ENCODE measurements at places on chromosomes 11 and 22. TPM values are rescaled to one million over a fixed set of nuclear protein-coding genes. Genes with fewer than 3 reads are reported as not detected.

- no peaks in the 10 kb centered on the region for H3K4me1 ChIP-seq
- H3K27ac ChIP-seq, result no peak overlapping the region
- H3K27me3 ChIP-seq, result peaks cover 13% of the 10 kb centered on the region
- H3K4me3 ChIP-seq, result no peak overlapping the region
Observed at GRCh38 chr11:45390407-45390806, 104.3 kb upstream of the SYT13 start.

DNA sequence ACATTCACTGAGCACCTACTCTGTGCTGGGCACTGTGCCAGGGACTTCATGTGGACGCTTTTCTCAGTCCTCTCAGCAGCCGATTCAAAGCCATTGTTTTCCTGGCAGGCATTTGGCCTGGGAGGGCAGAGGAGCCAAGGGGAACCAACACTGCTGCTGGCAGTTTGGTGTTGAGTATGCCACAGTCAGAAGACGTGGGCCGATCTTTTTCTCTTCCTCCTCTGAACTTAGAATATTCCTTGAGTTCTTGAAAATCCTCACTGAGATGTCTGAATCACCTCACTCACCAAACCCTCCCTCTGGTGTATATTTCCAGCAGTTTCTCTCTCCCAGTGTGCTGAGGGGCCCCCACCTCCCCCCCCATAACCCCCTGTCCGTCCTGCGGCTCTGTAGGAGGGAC lies 114.5 kb upstream of the CRYBB3 start:
- H3K27me3 ChIP-seq, result no peaks in the 10 kb centered on the region
- H3K4me1 ChIP-seq, result no peaks in the 10 kb centered on the region
- no peak overlapping the region for H3K27ac ChIP-seq
- no peak for DNase-seq
- H3K36me3 ChIP-seq, result no peaks in the 10 kb centered on the region

DNA sequence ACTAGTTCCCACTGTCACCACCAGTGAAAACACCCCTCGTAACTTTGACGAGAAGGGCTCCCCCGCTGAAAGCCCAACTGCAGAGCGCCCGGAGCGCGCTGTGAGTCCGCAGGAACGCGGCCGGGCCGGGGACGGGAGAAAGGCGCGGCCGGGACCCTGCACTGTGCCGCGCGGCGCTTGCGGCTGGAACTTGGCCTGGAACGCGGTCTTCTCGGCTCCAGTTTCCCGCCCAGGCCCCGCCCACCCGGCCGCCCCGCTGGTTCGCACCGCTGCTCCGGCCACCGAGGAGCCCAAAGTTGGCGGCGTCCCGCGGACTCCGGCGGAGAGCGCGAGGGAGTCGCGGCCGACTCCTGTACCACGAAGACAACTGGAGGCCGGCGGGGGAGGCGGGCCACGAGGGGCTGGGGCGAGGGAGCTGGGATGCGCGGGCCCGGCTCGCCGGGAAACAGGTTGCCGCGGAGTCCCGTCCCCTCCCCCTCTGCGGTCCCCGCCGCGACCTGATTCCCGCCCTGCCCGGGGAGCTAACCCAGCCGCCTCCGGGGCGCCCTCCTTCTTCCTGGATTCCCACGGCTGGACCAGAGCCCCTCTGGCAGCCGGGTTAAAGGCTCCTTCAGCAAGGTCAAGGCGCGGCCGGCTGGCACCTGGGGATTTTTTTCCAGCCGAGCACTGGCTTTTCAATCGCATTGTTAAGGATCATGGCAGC lies 3.4 kb downstream of the TENM4 start:
- H3K36me3 ChIP-seq, result no peaks in the 10 kb centered on the region
- H3K27me3 ChIP-seq, result peaks cover 98% of the 10 kb centered on the region
- peak overlapping the region; percentile 32 for H3K4me3 ChIP-seq
- peaks cover 7% of the 10 kb centered on the region for H3K4me1 ChIP-seq
- peak; percentile 75 for DNase-seq
- H3K27ac ChIP-seq, result peak overlapping the region; percentile 28

BIK gene
- 0.28 TPM for polyA plus RNA-seq

FAM180B gene
- polyA plus RNA-seq, result not detected

PNPLA5 gene
- not detected for polyA plus RNA-seq

DNA sequence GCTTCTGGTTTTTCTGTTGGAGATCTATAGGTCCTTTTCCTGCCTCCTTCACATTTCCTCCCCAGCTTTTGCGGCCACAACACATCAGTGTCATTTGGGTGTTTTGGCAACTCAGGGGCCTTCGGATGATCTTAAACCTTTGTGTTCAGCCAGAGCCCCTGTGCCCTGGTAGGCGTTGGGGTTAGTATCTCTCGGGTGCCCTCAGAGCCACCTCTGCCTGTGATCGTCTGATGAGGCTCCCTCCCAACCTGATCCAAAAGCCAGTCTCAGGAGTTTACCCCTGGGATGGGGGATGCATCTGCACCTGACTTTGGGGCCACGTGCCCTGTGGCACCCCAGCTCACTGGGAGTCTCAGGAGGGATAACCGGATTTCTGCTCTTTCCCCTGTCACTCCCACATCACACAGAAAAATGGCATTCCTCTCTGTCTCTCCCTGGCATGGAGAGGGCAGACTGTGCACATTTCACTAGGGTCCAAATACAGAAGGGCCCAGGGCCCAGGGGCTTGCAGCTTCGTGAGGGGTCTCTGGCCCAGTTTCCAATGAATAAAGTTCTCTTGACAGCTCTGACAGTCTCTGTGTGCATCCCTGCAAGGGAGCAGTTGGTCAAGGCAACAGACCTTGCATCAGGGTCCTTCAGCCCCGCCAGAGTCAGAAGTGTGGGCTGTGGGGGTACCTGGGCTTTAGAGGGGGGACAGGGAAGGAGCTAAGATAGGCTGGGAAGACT lies 2.6 kb downstream of the RNF26 start:
- H3K4me1 ChIP-seq, result peaks cover 70% of the 10 kb centered on the region
- no peak overlapping the region for H3K27ac ChIP-seq
- H3K36me3 ChIP-seq, result peaks cover 9% of the 10 kb centered on the region
- H3K27me3 ChIP-seq, result no peaks in the 10 kb centered on the region

DNA sequence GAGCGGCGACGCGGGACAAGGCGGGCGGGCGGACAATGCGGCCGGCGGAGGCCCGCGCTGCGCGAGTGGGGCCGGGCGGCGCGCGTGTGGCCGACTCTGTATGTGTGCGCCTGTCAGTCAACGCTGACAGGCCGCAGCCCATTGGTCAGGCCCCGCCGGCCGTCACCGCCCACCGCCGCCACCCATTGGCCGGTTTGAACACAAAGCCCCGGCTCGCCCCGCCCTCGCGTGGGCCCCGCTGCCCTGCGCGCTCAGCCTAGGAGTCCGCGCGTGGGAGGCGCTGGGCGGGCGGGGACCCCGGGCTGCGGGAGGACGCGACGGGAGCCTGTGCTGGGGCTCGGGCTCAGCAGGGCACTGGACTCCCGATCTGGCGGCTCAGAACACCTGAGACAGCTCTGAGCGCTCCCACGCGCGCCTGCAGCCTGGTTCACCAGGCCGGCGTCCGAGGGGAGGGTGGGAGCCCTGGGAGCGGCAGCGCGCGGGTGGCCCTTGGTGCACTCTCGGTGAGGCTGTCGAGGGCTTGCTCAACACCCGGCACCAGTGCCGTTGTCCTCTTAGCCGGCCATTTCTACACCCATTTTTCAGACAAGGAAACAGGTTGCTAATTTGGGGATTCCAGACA lies at the start of gene SUN2:
TSS of gene SUN2 (minus strand) at position 88 of the 622 bp plus-strand sequence. CDS start 3,370 bp downstream, outside the sequence.
- H3K4me1 ChIP-seq, result peaks cover 62% of the 10 kb centered on the region
- H3K27me3 ChIP-seq, result no peaks in the 10 kb centered on the region
- peak within 1 kb of the TSS; percentile 99 for H3K27ac ChIP-seq
- H3K36me3 ChIP-seq, result peaks cover 20% of the 10 kb centered on the region

GRCh38 chr11:123357990-123358827 lies 71.9 kb upstream of the GRAMD1B start:
- peak overlapping the region; percentile 61 for H3K4me3 ChIP-seq
- peaks cover 15% of the 10 kb centered on the region for H3K4me1 ChIP-seq
- DNase-seq, result peak; percentile 40
- no peaks in the 10 kb centered on the region for H3K27me3 ChIP-seq
- H3K36me3 ChIP-seq, result no peaks in the 10 kb centered on the region

- peaks cover 13% of the 10 kb centered on the region for H3K27me3 ChIP-seq
- no peak overlapping the region for H3K27ac ChIP-seq
- DNase-seq, result no peak
- H3K4me3 ChIP-seq, result no peak overlapping the region
- H3K4me1 ChIP-seq, result no peaks in the 10 kb centered on the region
Observed at GRCh38 chr22:26367402-26368245, 61.4 kb upstream of the ASPHD2 start.

- H3K27me3 ChIP-seq, result no peaks in the 10 kb centered on the region
- H3K27ac ChIP-seq, result peak overlapping the region; percentile 46
- DNase-seq, result no peak
- no peak overlapping the region for H3K4me3 ChIP-seq
- H3K4me1 ChIP-seq, result peaks cover 24% of the 10 kb centered on the region
Observed at GRCh38 chr11:36196411-36196998, 92.7 kb downstream of the COMMD9 start.

BAIAP2L2 gene
- polyA plus RNA-seq, result 0.37 TPM

- H3K27me3 ChIP-seq, result no peaks in the 10 kb centered on the region
- no peak for DNase-seq
- H3K4me3 ChIP-seq, result no peak overlapping the region
- no peaks in the 10 kb centered on the region for H3K4me1 ChIP-seq
- no peaks in the 10 kb centered on the region for H3K36me3 ChIP-seq
- H3K27ac ChIP-seq, result no peak overlapping the region
Observed at GRCh38 chr11:64101461-64101860, 64.5 kb downstream of the MACROD1 start.

TTLL1 gene
- polyA plus RNA-seq, result 5.7 TPM

GPHA2 gene
- polyA plus RNA-seq, result not detected

P2RY6 gene
- polyA plus RNA-seq, result 2.4 TPM

QSER1 gene
- 2.7 TPM for polyA plus RNA-seq

DNA sequence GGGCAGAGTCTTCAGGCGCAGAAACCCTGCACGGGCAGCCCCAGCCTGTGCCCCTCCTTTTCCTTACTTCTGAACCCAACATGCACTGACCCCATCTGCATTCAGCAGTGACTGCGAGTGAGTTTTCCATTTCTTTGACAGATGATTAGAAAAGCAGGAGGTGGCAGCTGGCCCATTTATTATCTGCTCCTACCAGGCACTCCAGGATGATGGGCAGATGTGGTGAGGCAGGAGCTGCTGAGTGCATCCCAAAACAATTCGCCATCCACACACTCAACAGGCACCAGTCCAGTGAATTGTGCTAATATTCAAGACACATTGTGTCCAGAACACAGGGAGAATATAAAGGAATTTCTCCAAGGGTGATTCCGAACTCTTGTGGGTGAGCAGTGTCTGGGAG lies 208.5 kb downstream of the TENM4 start:
- H3K27me3 ChIP-seq, result no peaks in the 10 kb centered on the region
- H3K36me3 ChIP-seq, result no peaks in the 10 kb centered on the region
- no peak for DNase-seq
- H3K4me3 ChIP-seq, result no peak overlapping the region

XKR3 gene
- not detected for polyA plus RNA-seq

Measured in heart right ventricle (tissue), 16 donors.